Stimulated activated CD4-positive, alpha-beta T cell treated with anti-CD3 and anti-CD28 coated beads, Interleukin-12 subunit alpha, Interleukin-12 subunit beta, amount 100 ng/mL, for 48 hours (primary cell): ENCODE measurements at places on chromosomes 1 and 21.

- no peak for DNase-seq
Observed at GRCh38 chr21:46150491-46151121, 4.8 kb downstream of the FTCD start.

DNA sequence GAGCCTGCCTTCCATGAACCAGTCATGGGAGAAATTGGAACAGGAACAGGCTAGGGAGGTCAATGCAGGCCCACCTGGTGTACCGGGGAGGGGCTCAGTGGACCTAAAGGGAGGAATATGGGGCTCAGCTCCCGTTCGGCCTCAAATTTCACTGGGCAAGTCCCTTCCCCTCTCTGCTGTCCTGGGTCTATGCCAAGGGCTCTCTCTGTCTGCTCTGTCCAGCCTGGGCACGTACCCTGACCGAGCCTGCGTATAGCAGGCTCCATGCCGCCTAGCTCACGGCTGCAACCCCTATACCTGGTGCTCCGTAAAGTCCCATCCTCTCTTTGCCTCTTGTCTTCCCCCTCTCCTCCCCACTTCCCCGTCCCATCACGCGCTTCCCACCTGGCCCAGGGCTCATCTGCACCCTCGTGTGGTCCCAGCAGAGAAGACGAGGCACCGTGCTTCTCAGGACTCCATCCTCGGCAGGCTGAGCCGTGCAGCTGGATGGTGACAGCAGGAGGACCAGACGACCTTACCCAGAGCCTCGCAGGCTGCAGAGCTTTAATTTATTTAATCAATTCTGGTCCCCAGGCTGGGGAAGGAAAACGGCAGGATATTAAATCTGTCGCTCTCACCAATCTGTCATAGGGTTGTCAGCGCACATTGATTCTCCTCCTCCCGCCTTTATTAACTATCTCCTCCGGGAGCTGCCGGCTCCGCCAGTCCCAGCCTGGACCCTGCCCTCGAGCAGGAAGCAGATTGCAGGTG lies 25.0 kb upstream of the DISP3 start:
- no peak for DNase-seq

DNA sequence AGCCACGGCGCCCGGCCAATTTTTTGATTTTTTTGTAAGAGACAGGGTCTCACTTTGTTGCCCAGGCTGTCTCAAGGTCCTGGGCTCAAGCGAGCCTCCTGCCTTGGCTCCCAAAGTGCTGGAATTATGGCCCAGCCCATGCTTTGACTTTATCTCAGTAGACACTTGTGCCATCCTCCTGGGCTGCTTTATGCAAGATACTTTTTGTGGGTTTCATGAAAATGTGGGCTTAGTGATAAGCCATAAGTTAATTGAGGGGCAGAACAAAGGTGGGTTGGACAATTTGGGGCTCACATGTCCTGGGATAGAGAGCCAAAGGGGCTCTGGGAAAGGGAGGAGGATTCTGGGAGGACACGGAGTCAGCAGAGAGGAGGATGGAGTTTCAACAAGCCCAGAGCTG lies 22.0 kb downstream of the ALPL start:
- DNase-seq, result no peak

DNA sequence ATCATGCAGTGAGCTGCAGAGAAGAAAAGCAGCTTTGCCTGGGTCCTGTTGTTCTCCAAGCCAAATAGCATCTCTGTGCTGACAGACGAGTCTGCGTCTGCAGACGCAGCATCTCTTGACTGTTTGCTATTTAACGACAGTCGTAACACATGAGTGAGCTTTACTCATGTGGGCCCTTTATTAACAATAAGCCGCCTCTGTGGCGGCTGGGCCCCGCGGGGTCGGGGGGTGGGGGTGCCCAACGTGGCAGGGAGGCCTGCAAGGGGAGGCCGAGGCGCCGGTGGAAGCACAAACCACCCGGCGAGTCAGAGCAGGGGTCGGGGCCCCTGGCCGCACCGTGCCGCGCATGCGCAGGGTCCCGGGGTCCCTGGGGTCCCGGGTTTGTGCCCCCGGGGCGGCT lies 435.1 kb downstream of the KIF26B start:
- no peak for DNase-seq

DNA sequence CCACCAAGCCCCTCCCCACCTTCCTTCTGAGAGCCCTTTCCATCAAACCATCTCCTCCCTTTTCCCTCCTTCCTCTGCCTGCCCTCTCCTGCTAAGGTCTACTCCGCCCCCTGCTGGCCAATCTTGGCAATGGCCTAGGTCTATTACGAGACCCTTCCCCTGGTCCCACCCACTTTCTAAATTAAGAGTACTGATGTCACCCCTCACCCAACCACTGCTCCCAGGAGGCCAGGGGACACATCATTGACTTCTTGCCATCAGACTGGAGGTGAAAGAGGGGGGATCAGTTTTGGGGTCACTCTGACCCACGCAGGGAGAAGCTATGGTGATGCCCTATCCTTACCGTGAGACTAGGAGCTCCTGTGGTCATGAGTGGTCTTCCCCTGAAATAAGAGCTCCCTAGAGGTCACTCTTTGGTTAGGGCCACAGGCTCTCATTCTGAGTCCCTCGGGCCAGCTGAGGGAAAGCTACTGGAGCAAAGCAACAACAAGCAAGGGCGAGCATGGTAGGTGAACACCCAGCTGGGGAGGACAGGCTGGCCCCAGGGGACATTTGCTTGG lies 34.6 kb upstream of the S100A7 start:
- DNase-seq, result peak; percentile 79

DNA sequence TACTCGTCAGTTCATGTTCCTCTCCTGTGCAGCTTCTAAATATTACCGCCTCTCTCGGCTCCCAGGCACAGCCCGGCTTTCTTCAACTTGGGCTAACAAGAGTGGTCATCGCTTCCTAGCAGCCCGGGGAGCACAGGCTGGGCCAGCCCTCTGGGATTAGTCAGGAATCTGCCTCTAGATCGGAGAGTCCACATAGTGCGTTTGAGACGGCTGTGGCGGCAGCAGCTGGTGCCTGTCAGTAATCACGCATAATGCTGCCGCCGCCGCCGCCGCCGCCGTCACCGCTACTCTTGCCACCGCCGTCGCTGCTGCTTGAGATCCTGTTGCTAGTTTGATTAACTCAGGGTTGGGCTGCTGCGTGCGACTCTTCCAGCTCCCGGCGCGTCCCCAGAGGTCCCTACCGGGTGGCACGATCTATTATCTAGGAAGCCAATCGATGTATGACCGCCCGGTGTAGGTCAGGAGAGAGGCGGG lies at the start of gene RXRG:
RXRG (minus strand) TSS at position 230 of the 474 bp plus-strand sequence. CDS start 233 bp downstream, outside the sequence.
- DNase-seq, result no peak

- DNase-seq, result no peak
Observed at GRCh38 chr1:209414803-209415329, 168.6 kb upstream of the CAMK1G start.

- DNase-seq, result no peak
Observed at GRCh38 chr1:180928331-180929230, 15.9 kb downstream of the KIAA1614 start.

DNA sequence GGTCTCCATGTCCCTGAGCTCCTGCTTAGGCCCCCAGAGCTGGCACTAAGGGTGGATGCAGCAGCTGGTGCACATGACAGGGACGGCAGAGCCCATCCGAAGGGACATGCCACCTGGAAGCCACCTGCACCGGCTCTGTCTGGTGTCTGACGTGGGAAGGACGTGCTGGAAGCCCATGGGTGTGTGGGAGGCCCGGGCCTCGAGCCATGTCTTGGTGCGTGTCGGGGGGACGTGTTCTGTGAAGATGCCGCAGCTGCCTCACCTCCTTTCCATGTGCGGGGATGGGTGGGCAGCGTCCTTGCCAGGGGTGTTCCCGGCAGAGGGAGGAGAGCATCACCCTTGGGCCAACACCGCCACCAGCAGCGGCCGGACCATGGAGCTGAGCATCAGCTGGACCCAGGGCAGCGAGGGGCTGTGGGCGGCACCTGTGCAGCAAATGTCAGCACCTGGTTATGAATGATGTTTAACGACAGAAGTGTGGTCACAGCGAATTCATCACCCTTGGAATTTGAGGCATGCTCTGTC lies 15.5 kb upstream of the POFUT2 start:
- no peak for DNase-seq

DNA sequence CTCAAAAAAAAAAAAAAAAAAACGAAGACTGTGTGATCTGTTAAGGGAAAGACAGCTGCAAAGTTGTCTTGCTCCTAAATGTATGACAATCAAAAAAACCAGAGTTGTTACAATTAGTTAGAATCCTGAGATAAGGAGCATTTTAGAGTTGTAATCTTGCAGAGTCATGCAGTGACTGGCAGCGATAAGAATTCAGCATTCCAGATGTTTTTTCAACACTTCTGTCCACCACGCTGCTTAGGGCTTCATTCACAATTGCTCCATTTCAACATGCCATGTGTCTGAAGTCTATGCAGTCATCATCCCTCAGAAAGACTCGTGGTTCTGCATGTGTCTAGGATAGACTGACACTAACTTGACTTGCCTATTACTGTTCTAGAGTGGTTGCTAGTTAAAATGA lies 102.4 kb upstream of the BACE2 start:
- DNase-seq, result no peak

GRCh38 chr1:218207194-218207593 lies 77.9 kb upstream of the RRP15 start:
- no peak for DNase-seq

DNA sequence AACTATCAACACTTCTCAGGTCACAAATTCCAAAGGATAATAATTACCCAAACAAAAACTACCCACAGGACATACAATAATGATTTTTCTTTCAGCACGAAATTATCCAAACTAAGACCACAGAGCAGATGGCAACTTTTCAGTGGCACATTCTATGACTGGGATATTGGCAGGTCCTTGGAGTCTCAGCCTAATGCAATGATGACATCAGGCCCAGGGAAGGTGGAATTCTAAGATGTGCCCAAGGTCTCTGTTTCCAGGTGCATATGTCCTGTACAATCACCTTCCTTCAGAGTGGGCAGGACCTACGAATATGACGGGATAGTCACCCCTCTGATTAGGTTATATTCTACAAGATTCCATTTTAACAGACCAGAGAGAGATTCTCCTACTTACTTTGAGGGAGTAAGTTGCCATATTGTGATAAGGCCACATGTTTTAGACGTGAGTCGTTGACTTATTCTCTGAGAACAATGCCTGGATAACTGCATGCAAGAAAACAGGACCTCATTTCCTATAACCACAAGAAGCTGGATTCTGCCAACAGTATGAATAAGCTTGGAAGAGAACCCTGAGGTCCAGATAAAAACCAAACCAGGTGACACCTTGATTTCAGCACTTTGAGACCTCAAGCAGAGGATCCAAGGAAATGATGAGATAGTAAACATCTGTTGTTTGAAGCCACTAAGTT lies 69.9 kb downstream of the ZC3H11B start:
- DNase-seq, result no peak

- no peak for DNase-seq
Observed at GRCh38 chr1:174671826-174672225, 224.1 kb downstream of the GPR52 start.

DNA sequence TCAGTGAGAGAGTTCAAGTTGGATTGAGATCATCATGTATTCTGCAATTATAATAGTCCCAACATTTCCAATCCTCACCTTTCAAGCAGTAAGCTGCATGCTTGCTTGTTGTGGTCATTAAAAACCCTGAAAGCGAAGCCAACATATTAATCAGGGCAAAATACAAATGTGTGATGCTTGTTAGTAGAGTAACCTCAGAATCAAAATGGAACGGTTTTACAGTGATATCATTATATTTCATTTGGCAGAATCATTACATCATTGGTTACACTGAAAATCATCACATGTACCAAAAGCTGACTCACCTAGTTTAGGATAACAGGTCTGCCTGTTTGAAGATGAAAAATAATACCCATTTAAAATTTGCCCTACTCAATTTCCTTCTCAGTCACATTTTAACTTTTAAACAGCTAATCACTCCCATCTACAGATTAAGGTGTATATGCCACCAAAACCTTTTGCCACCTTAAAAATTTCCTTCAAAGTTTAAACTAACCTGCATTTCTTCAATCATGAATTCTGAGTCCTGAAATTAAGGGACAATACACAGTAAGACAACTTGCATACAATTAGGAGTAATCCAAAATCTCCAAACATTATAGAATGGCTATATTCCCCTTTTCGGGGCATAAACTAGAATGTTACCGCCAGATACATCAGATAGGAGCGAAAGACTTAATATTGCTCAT lies 3.5 kb downstream of the GAS5 start:
- DNase-seq, result no peak

DNA sequence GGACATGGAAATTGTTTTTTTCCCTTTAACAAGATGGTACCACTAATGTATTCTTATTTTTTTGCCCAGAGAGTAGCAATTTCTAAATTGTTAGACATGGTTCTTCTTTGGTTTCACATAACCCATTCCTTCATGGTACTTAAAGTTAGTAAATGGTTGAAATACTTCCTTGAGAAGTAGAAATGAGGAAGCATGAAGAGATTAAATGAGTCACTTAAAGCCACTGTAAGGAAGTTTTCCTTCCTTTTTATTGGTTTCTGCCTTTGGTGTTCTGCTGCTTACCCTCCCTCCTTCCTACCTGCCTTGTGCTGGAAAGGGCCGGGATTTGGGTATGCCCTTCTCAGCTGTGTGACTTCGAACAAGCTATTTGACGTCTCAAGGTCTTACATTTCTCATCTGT lies 101.0 kb downstream of the KIF26B start:
- no peak for DNase-seq

GRCh38 chr1:199151634-199152425 lies 513.0 kb downstream of the PTPRC start:
- no peak for DNase-seq
